T-helper 17 cell (primary cell): ENCODE measurements at places on chromosomes 11 and 22. TPM values are rescaled to one million over a fixed set of nuclear protein-coding genes. Genes with fewer than 3 reads are reported as not detected.

ELF5 gene
- not detected for total RNA-seq

ANGPTL5 gene
- not detected for total RNA-seq

HOATZ gene
- not detected for total RNA-seq

CEP126 gene
- total RNA-seq = 0.94 TPM

KMT5B gene
- 30.5 TPM for total RNA-seq

FOXR1 gene
- total RNA-seq = not detected

KCNQ1OT1 gene
- total RNA-seq = 0.23 TPM

SCGB1A1 gene
- not detected for total RNA-seq

POU2AF1 gene
- total RNA-seq = 10.5 TPM

EFCAB6 gene
- total RNA-seq = not detected

DNA sequence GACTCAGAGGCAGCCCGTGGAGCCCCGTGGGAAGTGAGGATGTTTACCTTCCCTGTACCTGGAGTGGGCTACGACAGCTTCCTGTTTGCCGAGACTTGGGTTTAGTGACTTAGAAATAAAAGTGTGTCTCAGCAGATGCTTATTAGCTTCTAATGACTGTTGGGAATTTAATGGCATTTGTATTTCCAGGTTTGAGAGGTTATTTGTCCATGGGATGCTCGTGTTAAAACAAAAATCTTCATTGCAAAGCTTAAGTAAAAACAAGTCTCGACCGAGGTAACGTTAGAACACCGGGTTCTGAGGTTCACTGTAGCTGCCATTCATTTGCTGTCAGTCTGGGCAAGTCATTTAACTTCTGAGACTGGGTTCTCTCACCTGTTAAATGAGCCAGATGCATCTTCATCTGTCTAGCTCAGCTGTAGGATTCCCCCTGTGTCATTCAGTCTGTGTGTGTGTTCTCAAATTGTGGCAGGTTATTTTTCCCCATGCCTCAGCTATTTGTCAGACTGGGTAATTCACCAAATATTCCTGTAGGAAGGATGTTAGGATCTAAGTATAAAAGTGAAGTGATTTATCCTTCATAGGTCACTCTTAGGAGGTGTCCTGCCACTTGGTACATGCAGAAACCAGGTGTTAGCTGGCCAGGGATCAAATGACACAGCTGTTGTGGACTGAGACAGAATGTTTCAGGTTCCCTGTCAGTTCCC, 791 bp downstream of the EI24 start:
- peaks cover under 1% of the 10 kb centered on the region for H3K36me3 ChIP-seq
- peak overlapping the region; percentile 94 for H3K4me3 ChIP-seq
- no peaks in the 10 kb centered on the region for H3K27me3 ChIP-seq
- peaks cover 28% of the 10 kb centered on the region for H3K4me1 ChIP-seq
- DNase-seq = no peak

GRCh38 chr11:64510759-64511158, 80.3 kb upstream of the SLC22A12 start:
- H3K27me3 ChIP-seq = peaks cover 70% of the 10 kb centered on the region
- H3K27ac ChIP-seq = no peak overlapping the region
- no peaks in the 10 kb centered on the region for H3K36me3 ChIP-seq

GRCh38 chr11:65254724-65255123, 7.0 kb upstream of the POLA2 start:
- H3K36me3 ChIP-seq = no peaks in the 10 kb centered on the region
- peaks cover 4% of the 10 kb centered on the region for H3K4me1 ChIP-seq
- H3K27me3 ChIP-seq = peaks cover 10% of the 10 kb centered on the region
- no peak for DNase-seq
- H3K27ac ChIP-seq = no peak overlapping the region

DNA sequence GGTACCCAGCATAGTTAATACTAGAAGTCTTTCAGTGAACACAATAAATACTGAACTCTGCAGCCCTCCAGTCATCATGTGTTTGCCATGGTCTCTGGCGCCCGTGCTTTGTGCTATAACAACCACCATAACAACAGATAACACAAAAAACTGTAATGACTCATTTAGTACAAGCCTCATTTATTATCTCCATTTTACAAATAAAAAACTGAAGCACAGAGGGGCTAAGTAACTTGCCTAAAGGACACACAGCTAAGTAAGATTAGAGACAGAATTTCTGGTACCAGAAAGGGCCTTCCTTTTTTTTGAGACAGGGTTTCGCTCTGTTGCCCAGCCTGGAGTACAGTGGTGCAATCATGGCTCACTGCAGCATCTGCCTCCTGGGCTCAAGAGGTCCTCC, 19.5 kb downstream of the RBFOX2 start:
- no peak overlapping the region for H3K27ac ChIP-seq
- no peak overlapping the region for H3K4me3 ChIP-seq
- H3K27me3 ChIP-seq = peaks cover 41% of the 10 kb centered on the region
- DNase-seq = no peak

GRCh38 chr11:123125169-123125568, 63.2 kb upstream of the HSPA8 start:
- peaks cover 26% of the 10 kb centered on the region for H3K27me3 ChIP-seq
- no peak overlapping the region for H3K27ac ChIP-seq
- peaks cover 5% of the 10 kb centered on the region for H3K4me1 ChIP-seq

GRCh38 chr11:13294771-13295579, 17.4 kb downstream of the BMAL1 start:
- peaks cover 2% of the 10 kb centered on the region for H3K36me3 ChIP-seq

GRCh38 chr11:130192845-130193267, 33.3 kb downstream of the ST14 start:
- DNase-seq = no peak
- peaks cover 2% of the 10 kb centered on the region for H3K4me1 ChIP-seq
- no peak overlapping the region for H3K4me3 ChIP-seq
- H3K27ac ChIP-seq = no peak overlapping the region

- no peak overlapping the region for H3K4me3 ChIP-seq
- peak overlapping the region; percentile 57 for H3K27ac ChIP-seq
- DNase-seq = no peak
- H3K27me3 ChIP-seq = no peaks in the 10 kb centered on the region
- H3K4me1 ChIP-seq = peaks cover 4% of the 10 kb centered on the region
These were observed 9.5 kb downstream of the YPEL1 start for GRCh38 chr22:21725956-21726649.

DNA sequence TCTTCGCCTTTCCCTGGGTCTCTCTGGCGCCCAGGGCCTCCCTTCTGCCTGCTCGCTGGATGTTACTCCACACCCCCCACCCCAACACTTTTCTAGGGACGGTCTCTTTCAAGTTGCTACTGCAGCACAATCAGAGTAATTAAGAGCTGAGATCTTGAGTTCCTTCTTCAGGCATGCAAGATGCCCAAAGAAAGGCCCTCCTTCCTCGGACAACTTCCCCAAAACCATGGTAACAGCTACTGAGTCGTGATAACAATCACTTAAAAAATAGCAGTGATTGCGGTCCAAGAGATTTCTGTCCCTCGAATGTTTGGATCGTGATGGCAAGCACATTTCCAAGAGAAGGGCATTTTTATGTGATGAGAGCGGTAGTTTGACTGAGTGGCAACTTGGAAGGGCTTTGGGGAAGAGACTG, 638 bp upstream of the TENM4 start:
- peaks cover 5% of the 10 kb centered on the region for H3K36me3 ChIP-seq
- no peak for DNase-seq
- peaks cover 44% of the 10 kb centered on the region for H3K27me3 ChIP-seq
- H3K4me3 ChIP-seq = peak overlapping the region; percentile 74
- H3K27ac ChIP-seq = peak overlapping the region; percentile 1
- H3K4me1 ChIP-seq = peaks cover 8% of the 10 kb centered on the region

- no peak overlapping the region for H3K27ac ChIP-seq
- H3K4me1 ChIP-seq = no peaks in the 10 kb centered on the region
- peaks cover 7% of the 10 kb centered on the region for H3K27me3 ChIP-seq
- no peaks in the 10 kb centered on the region for H3K36me3 ChIP-seq
These were observed 74.4 kb upstream of the NTM start for GRCh38 chr11:131295986-131296385.

DNA sequence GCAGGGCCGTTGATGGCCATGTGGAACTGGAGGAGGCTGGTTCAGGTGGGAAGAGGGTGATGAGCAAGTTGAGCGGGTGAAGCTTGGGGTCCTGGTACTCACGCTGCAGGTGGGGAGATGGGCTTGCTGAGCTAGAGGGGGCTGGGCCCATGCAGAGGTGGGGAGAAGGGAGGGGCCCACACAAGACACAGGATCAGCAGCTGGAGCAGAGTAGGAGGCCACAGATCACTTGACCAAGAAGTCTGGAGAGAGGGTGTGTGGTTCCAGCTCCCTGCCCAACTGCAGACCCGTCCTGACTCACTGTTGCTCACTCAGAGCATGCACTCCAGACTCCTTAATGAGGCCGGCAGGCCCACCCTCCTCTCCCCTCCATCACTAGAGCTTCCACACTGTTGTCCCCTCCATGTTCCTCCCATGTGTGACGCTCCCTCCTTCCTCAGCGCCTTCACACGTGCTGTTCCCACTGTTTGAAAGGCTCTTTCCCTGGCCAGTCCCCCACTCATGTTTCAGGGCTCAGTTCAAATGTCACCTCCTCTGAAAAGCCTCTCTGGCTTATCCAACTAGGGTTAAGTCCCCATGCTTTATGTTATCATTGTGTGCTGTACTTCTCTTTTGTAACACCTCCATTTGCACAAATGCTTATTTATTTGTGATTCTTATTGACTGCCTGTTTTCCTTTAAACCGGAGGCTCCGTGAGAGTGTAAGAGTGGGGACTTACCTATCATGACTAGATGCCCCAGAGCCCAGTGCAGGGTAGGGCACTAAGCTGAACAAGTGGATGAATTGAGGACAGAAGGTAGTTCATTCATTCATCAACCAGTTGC, 2.3 kb downstream of the CCDC86 start:
- H3K36me3 ChIP-seq = peaks cover 13% of the 10 kb centered on the region
- peaks cover 38% of the 10 kb centered on the region for H3K4me1 ChIP-seq
- H3K27ac ChIP-seq = peak overlapping the region; percentile 96
- H3K4me3 ChIP-seq = peak overlapping the region; percentile 92
- no peaks in the 10 kb centered on the region for H3K27me3 ChIP-seq

GRCh38 chr11:102413497-102413896, 39.1 kb downstream of the TMEM123 start:
- no peak for DNase-seq
- peak overlapping the region; percentile 66 for H3K4me3 ChIP-seq
- peaks cover 67% of the 10 kb centered on the region for H3K4me1 ChIP-seq
- peak overlapping the region; percentile 81 for H3K27ac ChIP-seq

- peak overlapping the region; percentile 90 for H3K4me3 ChIP-seq
- DNase-seq = no peak
- peaks cover 85% of the 10 kb centered on the region for H3K27me3 ChIP-seq
- H3K27ac ChIP-seq = peak overlapping the region; percentile 27
These were observed 938 bp downstream of the LAYN start for GRCh38 chr11:111541254-111542061.

- DNase-seq = no peak
- no peak overlapping the region for H3K27ac ChIP-seq
- H3K27me3 ChIP-seq = no peaks in the 10 kb centered on the region
- H3K4me1 ChIP-seq = no peaks in the 10 kb centered on the region
These were observed 1282.0 kb upstream of the CNTN5 start for GRCh38 chr11:97738751-97739150.

DNA sequence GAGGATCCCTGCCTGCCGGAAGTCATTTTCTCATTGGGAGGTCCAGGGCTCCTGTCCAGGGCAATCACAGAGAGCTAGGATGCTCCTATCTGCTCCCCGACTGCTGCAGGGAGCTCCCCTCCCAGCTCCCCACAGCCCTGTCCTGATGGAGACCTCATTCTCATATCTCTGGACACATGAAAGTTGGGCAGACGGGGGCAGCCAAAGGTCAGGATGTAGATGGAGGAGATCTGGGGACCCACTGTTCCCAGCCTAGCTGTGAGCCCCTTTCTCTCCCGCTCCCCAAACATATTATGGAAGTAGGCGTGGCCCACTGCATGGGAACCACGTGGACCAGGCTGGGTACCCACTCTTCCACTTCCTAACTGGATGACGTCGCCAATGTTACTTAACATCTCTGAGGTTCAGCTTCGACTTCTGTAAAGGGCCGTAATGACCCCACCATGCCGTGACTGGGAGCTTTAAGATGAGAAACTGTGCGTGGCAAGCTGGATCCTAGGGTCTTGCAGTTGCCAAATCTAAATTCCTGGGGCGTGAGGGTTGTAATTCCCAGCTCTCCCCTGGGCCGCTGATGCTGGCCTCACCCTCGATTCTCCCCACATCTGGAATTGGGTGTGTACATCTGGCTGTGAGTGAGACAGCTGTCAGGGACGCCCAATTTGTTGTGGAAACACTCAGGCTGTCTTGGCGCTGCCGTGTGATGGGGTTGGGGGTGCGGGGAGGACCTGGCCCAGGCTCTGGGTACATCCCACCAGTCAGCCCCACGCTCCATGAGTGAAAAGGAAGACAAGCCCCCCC, 1.8 kb downstream of the CDC42EP2 start:
- H3K27me3 ChIP-seq = no peaks in the 10 kb centered on the region
- no peak for DNase-seq
- H3K4me3 ChIP-seq = peak overlapping the region; percentile 86
- H3K27ac ChIP-seq = no peak overlapping the region
- peaks cover 11% of the 10 kb centered on the region for H3K4me1 ChIP-seq

- H3K27ac ChIP-seq = peak overlapping the region; percentile 19
- no peaks in the 10 kb centered on the region for H3K36me3 ChIP-seq
- peaks cover 6% of the 10 kb centered on the region for H3K4me1 ChIP-seq
- H3K27me3 ChIP-seq = peaks cover 40% of the 10 kb centered on the region
- H3K4me3 ChIP-seq = no peak overlapping the region
These were observed 123.4 kb downstream of the DSCAML1 start for GRCh38 chr11:117673602-117674001.

DNA sequence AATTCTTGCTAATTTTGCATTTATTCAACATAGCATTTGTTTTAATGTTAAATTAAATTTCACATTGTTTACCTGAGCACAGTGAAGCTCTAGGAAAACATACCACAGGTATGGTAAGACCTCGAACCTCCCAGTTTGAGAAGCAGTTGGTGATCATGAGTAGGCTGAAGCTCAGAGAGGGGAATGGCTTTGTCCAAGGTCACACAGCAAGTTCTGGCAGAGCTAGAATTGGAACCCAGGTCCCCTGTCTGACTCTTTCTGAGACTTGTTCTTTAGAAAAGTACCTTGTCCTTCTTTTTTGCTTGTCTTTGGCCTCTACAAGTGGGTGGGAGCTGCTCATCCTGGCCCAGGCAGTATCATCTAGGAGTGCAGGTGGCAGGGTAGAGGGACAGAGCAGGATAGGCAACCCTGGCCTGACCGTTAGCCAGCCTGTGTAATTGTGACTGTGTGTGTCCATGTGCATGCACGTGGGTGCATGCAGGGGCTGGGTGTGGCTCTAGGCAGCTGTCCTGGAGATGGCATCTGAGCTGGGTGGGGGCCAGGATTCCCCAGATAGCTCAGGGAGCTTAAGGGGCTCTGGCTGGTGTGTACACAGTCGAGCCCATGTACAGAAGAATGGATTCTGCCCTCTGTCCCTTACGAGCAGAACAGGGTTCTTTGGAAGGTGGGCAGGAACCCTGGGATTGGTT, 21.6 kb downstream of the PHLDB1 start:
- H3K36me3 ChIP-seq = no peaks in the 10 kb centered on the region
- no peak for DNase-seq
- no peak overlapping the region for H3K4me3 ChIP-seq
- H3K4me1 ChIP-seq = peaks cover 2% of the 10 kb centered on the region
- peaks cover 10% of the 10 kb centered on the region for H3K27me3 ChIP-seq

GRCh38 chr22:48084041-48084728, 1321.7 kb downstream of the TBC1D22A start:
- H3K4me1 ChIP-seq = peaks cover 6% of the 10 kb centered on the region
- no peak for DNase-seq
- peaks cover 34% of the 10 kb centered on the region for H3K27me3 ChIP-seq
